GM12892 (cell line): ENCODE measurements at places on chromosomes 2 and 18.

GRCh38 chr2:96751800-96752199 lies 8.9 kb upstream of the CNNM4 start:
- DNase-seq, result no peak

GRCh38 chr2:133475610-133476009 lies 92.7 kb downstream of the NCKAP5 start:
- DNase-seq, result no peak

DNA sequence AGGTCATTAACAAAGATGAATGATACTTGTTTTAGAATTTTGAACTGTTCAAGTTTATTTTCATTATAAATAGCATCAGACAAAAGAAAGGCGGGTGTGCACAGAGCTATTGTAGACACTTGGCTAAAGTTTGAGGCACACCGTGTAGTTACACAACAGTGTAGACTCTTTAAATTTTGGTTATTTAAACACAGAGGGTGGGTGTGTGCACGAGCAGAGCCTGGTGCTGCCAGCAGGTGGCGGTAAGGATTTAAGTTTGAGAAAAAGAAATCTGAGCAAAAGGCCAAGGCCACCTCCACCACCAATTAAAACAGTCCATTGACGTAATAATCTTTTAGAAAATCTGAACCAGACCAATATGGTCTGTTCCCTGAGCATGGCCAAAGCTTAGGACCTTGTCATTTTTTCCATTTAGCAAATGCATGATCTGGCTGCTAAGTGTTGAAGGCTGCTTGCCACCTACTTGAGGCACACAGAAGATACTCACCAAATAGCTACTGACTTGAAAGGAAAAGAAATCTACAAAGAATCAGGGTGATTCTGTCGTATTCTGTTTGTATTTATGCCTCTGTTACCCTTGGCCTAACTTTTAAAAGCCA lies 14.3 kb downstream of the COPS7B start:
- no peak for DNase-seq

DNA sequence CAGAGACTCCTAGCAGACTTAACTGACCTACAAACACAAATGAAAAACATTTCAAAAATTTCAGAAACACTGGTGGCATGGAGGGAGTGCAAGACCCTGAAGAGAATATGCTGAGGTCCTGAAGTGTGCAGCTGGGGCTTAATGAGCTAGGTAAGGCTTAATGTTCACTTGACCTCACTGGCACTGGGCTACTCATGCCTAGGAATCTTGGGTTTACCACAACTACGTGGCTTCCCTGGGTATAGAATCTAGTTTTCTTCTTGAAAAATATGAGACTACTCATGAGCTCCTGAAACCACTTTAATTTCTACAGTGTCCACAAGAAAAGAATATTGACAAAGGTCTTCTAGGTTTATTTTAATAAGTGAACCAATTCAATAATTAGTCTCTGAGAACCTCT lies 139.8 kb downstream of the HNMT start:
- no peak for DNase-seq

DNA sequence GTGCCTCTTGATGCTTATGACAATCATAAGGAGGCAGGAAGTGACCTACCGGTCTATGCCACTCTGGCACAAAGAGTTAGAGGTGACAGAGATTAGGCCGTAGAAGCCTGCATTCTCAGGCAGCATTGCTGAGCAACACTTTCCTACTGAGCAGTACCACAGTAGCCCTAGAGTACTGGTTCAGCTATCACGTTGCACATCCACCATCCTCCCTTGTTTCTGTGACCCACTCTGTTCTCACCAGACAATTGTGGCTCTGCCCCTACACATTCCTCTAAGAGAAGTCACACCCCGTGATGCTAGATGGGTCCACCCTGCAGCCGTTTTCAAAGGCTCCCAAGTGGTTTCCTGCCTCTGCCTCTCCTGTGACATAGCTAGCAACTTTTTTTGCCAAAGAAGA lies 22.6 kb upstream of the SUCLG1 start:
- no peak for DNase-seq

DNA sequence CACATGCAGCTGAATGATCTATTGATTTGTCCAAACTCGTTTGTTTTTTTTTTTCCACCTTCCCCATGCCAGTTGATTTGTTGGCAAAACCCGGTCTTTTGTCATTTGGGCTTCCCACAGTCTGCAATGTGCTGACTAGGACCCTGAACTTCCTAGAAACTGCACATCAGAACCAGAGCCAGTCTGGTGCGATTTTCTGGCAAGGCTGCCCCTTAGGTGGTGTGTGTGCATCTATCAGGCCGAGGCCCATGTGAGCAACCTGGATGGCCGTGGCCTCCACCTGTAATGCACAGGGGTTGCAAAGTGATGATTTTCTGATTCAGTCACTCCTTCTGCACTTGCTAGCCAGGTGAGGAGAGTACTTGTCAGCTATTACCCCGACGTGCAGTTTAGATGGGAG lies 47.8 kb downstream of the NCK2 start:
- no peak for DNase-seq

DNA sequence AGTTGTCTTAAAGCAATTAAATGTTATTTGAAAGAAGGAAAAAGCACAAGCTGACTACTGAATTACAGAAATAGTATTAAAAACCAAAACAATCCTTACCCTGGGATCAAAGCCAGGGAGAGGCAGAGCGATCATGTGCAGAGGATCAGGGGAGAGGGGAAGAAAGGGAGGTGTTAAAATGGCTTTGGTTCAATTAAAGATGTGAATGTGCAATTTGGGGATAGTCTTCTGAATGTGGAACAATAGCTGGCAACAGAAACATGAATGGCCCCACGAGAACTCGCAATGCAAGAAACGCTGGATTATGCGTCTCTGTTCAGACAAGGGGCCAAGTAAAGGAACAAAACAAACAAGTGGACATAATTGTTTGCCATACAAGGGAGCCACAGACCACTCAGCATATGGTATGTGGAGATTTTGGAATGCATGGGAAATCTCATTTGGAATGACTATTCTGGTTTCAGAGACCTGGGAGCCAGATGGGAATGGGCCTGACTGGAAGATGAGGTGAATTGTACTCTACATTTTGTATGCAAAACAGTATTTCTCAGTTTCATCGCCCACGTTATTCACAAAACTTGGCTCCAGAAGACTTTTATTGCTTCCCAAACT lies 155.4 kb downstream of the SLC4A3 start:
- no peak for DNase-seq

DNA sequence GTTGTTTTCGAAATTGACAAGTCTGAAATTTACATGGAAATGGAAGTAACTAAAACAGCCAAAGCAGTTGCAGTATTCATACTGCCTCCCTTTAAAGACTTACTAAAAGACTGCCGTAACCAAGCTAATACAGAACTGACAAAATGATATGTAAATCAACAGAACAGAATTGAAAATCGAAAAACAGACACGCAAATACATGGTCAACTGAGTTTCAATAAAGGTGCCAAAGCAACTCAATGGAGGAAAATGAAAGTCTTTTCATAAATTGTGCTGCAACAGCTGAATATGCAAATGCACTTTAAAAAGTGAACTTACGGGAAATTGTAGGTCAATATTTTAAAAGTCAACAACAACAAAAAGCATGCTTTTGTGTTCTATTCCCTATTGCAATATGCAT lies 34.2 kb downstream of the TMEM131 start:
- no peak for DNase-seq

DNA sequence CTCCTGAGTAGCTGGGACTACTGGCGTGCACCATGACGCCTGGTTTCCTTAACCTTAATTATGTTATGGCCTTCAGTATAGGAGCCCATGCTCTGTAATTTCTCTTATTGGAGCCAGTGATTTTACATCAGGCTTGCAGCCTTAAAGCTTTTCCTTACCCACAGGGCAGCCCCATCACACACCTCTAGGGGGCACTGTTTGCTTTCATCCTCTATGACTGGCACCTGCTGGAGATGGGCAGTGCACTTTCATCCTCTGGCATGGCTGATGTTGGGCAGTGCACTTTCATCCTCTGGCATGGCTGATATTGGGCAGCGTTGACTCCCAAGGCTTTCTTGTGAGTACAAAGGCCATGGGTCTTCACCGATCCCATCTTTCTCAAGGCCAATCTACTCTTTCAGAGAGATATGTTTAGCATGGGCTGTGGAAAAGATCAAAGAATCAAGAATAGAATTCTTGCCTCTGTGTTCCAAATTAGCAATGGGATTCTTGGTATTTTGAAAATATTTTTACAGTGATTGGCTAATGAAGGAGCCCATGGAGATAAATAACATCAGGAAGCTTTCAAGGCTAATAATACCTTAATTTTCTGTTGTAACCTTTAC lies 80.7 kb upstream of the MEX3C start:
- no peak for DNase-seq

- no peak for DNase-seq
Observed at GRCh38 chr2:136134126-136134525, 16.2 kb upstream of the CXCR4 start.

DNA sequence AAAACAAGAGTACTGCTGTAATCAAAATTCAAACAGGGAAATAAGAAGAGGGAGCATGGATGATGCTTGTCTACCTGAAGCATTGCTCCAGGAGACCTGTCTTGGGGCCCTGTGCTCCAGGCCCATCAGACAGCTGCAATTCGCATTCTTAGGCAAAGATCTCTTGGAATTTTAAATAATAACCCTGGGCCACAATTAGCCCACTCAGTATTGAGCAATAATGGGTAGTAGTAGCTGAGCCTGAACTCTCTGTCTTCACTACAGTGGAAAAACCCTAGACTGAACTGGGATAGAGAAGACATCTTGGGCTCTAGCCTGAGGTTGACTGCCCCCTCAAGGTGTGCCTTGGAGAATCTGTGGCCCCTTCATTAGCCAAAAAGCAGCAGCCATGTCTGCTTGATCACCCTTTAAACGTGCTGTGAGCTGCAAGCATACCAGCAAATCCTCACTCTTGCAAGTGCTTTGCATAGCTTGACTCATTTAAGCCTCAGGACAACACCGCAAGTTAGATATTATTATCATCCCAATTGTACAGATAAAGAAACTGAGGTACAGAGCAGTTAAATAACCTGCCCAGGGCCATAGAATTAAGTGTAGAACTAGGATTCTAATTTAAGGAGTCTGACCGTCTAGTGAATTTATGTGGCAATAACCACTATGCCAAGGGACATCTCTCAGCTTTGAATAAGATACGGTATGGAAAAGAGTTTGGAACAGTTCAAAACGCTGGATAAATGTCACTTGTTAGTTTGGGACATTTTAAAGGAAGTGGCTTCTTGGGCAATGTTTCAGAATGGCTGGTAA lies 69.0 kb downstream of the DDX1 start:
- no peak for DNase-seq

GRCh38 chr2:9984217-9984739 lies 32.8 kb downstream of the GRHL1 start:
- DNase-seq, result peak; percentile 34

DNA sequence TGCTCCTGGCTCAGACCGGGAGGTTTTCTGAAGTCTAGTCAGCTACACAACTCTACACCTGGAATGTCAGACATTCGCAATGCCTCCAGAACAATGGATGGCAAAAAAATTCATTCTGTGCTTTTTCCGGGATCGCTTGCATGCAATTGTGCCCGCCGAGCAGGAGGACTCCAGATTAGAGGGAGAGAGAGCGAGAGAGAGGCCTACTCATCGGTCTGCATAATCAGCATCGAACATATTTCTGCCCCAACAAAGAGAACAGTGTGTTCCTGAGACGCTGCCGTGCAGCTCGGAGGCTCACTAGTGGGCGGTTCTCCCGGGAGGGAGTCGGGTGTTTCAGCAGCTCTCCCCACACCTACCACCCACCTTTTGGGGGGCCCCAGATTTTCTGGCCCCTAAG lies 117.1 kb downstream of the KLHL29 start:
- no peak for DNase-seq

GRCh38 chr2:150426315-150426714 lies 61.2 kb downstream of the RND3 start:
- no peak for DNase-seq

DNA sequence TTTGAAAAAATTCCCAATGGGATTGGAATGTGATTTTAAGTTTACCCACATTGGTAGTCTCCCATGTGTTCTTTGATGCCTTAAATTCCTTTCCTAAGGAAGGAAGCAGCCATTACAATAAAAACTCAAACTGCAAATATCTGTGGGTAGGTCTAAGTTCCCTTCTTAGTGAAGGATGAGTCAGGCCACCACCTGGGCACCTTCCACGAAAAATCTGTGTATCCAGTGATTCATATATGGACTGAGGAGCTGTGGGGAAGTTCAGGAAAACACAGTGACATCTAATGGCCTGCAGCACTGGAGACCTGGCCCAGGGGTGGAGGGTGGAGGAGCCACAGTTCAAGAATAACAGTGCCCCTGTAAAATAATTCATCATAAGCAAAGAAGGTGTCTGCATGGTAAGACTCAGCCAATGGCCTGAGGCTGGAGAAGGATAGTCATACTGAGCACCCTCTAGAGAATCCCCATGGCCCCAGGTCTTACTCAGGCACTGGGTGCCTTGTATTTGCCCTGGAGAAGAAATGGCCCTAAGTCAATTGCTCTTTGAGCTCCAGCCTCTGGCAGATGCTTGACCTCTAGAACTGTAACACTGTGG lies 248.6 kb downstream of the SP3 start:
- DNase-seq, result no peak

DNA sequence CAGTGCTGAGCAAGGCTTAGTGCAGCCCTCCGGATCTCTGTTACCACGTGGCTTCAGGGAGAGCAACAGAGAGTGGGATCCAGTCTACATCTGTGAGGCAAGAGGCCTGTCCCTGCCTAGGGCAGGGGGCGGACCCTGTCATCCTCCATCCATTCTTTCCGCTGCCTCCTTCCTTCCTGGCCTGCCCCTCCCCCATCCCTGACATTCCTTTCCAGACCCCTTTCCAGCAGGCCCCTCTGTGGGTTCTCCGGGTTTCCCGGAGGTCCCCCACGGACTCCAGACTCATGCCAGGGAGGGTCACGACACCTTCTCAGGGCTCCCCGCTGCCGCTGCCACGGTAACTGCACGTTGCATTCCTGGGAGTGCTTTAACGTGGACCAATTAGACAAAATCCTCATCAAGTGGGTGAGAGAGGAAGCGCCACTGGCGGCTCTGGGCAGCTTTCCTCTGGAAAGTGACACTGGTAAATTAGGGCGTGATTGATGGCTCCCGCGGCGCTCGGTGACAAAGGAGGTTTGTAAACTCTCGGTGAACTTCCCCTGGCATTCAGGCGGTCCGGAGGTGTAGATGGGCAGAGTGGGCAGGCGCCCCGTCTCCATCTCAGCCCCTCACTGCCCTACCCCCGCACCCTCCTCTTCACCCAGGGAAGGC lies 11.4 kb downstream of the ATOH8 start:
- DNase-seq, result no peak

GRCh38 chr18:9701609-9702349 lies 6.3 kb upstream of the RAB31 start:
- no peak for DNase-seq

- DNase-seq, result no peak
Observed at GRCh38 chr18:47775961-47776360, 154.5 kb downstream of the SMAD2 start.

- no peak for DNase-seq
Observed at GRCh38 chr2:134392442-134393074, 138.7 kb downstream of the MGAT5 start.

- DNase-seq, result no peak
Observed at GRCh38 chr2:39094717-39095363, 26.0 kb downstream of the SOS1 start.
